Activated naive CD8-positive, alpha-beta T cell treated with anti-CD3 and anti-CD28 coated beads, Interleukin-2, amount 50 U/mL, for 16 hours (primary cell): ENCODE measurements at places on chromosomes 6 and 20.

DNA sequence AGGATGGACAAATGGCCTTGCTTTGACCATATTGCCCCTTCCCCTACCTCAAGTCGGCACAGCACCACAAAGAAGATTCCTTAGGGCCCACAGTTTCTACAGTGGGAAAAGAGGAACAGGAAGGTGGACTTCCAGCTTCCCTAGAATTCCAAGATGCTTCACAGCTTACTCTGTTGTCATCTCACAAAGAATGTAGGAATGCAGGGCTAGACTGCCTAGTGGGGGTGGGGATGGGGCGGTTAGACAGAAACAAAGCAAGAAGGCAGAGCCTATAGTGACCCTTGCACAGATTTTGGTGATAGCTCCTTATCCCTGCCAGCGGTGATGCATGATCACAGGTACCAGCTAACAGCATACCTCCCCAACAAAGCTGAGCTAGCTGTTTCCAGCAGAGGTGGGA lies 607.6 kb upstream of the MAN1A1 start:
- DNase-seq: no peak

DNA sequence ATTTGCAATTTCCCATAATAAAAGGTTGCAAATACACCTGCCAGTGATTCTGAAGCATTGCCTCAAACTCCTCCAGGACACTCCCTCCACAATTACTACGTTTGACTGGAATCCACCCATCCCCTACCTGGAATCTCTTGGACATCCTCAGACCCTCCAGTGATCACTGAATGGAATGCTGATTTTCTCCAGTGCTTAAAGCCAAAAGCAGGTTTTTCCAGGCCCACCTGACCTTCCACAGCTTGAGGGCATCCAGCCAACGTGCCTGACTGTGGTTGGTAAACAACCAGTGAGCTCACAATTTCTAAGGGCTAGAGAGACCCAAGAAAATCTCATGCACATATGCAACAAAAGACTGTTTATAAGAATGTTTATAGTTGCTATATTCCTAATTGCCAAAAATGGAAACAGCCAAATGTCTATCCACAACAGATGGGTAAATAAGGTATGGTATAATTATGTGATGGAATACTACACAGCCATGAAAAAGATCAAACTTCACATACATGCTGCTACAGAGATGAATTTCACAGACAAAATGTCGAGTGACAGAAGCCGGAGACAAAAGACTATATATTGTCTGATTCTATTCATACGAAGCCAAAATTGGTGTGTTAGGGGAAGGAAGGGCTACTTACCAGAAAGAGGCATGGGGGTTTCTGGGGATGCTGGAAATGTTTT lies 147.1 kb upstream of the RREB1 start:
- no peak for DNase-seq

DNA sequence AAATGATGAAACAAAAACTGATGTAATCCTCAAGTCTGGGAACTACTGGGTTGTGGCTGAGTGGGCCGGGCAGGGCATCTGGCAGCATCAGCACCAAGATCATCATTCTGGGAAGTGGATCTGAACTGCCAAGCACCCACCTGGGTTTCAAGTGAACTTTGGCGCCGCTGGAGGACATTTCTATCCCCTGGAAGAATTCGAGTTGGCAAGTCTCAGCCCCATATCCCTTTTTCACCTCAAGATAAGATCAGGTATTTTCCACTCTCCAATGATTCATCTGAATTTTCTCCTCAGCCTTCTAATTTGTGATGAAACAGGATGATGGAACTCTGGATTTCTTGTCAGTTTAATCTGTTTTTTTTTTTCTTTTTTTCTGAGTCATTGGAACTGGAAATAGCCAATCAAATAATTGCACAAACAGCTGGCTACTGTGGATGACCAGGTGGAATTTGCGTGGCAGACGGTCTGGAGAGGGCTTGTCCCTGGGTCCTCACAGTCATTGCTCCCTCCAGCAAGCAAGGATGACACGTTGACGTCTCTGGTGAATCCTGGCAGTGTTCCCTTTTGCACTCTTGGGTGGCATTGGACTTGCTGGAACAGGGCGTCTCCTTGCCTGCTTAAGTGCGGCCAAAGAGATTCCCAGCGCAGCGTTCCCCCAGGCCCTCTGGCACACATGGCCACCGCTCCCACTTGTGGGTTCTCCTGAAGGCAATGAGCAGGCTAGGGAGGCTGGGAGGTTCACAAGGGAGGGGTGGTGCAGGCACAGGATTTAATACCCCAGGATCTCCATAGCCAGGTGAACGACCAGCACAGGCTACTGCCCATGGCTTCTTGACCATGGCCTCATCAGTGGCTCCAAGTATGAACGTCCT lies 80.4 kb downstream of the DHX35 start:
- no peak for DNase-seq

- no peak for DNase-seq
These were observed 213.4 kb downstream of the BMP7 start for GRCh38 chr20:57053067-57053466.

DNA sequence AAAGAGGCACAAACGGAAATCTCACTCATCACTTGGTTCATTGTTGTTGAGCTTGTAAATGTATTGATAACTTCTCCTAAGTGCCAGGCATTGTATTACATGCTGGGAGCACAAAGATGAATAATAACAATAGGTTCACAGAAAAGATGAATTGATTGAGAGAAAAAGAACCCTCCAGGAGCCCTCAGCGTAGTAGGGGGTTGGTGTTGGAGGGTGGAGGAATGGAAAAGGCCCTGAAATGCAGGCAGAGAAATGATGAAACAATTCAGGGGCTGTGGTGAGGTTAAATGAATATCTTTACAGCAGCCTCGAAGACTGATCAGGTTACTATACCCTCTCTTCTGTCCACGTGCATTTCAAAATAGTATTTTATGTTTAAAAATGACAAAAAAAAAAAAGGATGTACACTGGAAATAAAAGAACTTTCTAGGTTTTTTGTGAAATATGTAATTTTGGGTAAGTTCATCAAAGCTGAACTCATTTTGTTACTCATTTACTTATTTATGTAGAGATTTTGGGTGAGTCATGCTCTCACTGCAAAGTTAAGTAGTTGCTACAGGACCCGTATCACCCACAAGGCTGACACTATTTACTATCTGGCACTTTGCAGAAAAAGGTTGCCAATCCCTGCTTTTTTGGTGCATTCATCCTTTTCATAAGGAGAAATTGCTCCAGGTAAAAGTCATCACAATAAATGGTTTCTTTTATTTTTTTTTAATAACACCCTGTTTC lies 277.3 kb downstream of the ZNF217 start:
- DNase-seq: no peak

- no peak for DNase-seq
These were observed 440.4 kb upstream of the ARID1B start for GRCh38 chr6:156336733-156337132.

- DNase-seq: no peak
These were observed 1.9 kb upstream of the BMP2 start for GRCh38 chr20:6765469-6766058.

- no peak for DNase-seq
These were observed 38.8 kb downstream of the SESN1 start for GRCh38 chr6:109055771-109056235.

- DNase-seq: no peak
These were observed 1.8 kb downstream of the GTPBP2 start for GRCh38 chr6:43627008-43627825.

DNA sequence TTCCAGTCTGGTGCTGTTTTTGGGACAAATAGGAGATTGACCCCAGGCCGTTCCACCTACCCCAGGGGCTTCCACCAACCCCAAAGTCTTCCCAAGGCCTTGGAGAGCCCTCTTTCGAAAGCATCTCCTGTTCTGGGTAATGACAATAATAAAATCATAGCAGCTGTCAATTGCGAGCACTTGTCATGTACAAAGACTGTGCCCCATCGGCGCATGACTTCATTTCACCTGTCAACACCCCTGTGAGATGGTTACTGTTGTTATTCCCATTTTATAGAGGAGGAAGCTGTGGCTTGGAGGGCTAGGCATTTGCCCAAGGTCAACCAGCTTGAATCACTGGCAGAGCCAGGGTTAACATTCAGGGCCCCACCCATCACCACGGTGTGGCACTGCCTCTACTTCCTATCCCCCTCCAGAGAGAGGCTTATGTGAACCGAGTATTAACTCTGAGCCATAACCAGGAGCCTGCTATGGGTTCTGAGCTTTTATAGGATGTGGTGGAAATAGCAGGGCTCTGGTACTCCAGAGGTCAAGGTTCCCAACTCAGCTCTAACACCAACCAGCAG lies 51.2 kb downstream of the HNF4A start:
- DNase-seq: no peak
